ENCODE measurements at places on chromosomes 12 and 14.

DNA sequence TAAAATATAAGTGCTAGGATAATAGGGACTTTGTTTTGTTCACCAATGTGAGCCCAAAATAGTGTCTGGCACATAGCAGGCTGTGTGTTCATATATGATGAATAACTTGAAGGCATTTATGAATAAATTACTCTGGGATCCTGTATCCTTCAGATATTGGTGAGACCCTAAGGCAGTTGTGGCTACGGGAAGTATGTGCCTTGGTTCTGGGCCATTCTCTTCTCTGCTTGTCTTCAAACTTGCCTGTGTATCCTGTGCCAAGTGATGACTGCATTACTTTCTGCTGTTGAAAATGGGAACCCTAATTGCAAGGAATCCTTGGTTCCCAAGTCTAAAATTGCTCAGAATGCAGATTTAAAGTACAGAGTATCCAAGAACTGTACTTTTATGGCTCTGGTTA lies 67.6 kb upstream of the KTN1 start:
- DNase-seq, result no peak

DNA sequence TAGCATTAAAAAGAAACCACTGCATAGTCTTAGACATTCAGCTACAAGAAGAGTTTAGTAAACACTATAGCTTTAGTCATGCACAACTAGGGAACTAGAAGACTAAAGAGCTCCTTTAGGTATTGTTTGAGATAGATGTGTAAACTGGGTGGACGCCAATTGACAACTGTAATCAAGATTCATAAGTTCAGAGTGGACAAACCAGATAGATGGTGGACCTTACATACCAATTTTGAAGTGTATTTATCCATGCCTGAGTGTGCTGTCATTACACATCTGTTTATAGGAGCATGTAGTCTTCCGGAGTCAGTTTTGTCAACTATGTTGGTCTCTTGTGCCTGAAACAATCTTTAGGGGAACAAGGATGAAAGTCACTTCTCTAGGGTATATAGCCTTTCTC lies 96.6 kb downstream of the LMO3 start:
- DNase-seq, result no peak

- no peak for DNase-seq
Measured at GRCh38 chr12:24898185-24898584, 50.7 kb downstream of the BCAT1 start.

GRCh38 chr14:43041207-43041606 lies 1434.5 kb downstream of the LRFN5 start:
- no peak for DNase-seq

GRCh38 chr14:28870033-28870564 lies 103.5 kb downstream of the FOXG1 start:
- no peak for DNase-seq

- no peak for DNase-seq
Measured at GRCh38 chr12:55642669-55643068, 6.0 kb downstream of the OR10P1 start.

DNA sequence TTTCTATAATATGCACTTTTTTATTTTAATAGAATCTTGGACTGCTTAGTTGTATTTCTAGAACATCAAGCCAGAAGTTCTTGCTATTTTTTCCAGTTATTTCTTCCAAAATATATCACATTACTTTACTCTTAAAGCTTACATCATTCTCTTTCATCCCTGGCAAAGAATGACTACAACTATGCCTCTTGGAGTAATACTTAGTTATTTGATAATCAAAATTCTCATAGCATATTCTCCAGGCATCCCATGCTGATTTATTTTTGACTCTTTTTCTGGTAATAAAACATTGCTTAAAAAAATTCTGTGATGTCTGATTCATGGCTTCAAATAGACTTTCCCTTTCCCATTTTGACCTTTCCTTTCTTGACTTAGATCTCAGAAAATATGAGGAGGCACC lies 118.7 kb upstream of the TSPAN8 start:
- DNase-seq, result peak; percentile 2

DNA sequence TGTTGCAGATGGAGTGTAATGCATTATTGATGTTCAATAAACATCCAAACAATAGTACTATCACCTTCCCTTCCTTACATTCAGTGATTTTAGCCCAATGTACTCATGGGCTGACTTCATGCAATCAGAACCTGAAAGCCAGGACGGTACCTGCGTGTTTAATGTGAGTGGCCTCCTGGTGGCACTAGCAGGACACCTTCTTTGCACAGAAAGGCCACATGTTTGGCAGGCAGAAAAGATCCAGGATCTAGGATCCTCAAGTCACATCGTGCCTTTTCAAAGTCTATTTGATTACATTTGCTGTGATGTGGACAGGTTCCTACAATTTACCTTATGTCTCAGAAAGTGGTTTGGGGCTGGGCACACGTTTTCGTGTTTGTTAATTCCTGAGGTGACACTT lies 82.9 kb downstream of the NEDD1 start:
- DNase-seq, result no peak

DNA sequence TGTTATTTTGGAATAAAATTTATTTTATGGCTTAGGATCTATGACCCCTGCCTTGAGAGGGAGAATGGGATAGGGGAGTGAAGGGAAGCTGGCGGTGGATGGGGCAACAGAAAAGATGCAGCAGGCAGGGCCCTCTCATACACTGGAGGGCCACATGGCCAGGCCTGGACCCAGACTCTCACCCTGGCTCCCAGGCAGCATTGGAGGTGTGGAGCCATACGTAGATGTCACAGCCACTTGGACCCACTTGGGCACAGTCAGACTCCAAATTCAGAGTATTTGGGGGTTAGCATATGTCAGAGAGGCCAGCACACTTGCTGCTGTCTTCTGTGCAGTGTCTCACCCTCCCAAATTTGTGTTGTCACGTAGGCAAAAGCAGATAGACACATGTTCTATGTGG lies 6.5 kb downstream of the NAB2 start:
- no peak for DNase-seq

GRCh38 chr12:124832856-124833255 lies 30.8 kb downstream of the SCARB1 start:
- no peak for DNase-seq

GRCh38 chr12:62919838-62920237 lies 15.1 kb downstream of the PPM1H start:
- no peak for DNase-seq

GRCh38 chr14:30808576-30808975 lies 65.8 kb upstream of the COCH start:
- DNase-seq, result no peak

GRCh38 chr14:37637341-37637740 lies 41.9 kb downstream of the TTC6 start:
- DNase-seq, result no peak

DNA sequence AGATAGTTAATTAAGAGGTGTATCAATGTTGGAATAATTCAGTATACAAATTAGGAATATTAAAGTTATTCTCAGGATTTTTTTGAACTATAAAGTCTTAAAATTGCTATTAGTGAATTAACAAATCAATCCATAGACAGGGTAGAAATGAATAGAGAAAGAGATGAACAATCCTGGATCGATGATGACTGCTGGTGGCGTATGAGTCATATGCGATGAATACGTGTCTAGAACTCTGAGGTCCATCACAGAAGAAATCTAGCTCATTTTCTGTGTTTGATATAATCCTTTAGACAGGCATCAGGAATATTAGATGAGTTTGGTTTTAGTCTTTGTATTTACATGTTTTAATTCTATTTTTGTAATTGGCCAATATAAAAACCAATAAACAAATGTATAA lies 85.4 kb upstream of the RTL1 start:
- no peak for DNase-seq

DNA sequence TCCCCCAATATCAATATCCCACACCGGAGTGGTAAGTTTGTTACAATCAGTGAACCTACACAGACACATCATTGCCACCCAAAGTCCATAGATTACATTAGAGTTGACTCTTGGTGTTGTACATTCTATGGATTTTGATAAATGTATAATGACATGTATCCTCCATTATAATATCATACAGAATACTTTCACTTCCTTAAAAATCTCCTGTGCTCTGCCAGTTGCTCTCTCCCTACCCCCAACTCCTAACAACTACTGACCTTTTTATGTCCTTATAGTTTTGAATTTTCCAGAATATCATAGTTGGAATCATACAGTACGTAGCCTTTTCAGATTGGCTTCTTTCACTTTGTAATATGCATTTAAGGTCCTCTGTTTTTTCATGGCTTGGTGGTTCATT lies 48.4 kb downstream of the SLC4A8 start:
- DNase-seq, result no peak

GRCh38 chr14:54502602-54503001 lies 7.1 kb upstream of the CGRRF1 start:
- peak; percentile 10 for DNase-seq

GRCh38 chr14:105196265-105196960 lies 15.3 kb upstream of the NUDT14 start:
- DNase-seq, result no peak

DNA sequence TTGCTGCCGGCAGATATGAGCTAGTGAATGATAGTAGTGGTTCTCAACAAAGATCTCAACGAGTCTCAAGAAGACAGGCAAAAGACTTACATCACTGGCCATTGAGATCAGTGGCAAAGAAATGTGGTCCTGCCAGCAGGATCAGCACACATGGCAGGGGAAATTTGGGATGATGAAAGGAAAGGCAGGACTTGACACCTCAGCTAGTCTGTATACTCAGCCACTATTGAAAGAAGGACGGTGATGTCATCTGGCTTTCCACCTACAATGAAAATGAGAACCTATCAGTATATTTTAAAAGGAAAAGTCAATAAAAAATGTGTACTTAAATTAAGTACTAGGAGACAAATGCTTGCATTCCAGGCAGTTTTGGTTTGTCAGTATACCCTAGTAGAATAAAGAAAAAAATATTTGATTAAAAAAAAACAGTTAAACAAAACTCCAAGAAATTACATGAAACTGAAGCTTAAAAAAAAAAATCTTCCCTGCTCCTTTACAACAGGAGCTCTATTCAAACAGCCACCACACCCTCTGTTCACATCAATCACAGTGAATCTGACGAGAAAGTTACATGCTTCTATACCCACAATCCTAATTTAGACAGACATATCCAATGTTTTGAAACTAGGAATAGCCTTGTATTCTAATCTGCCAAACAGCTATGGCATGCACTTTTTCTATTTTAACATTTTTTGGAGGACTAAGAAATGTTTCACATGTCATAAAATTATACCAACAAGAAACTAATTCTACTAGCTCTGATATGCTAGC lies 34.9 kb downstream of the RAD9B start:
- no peak for DNase-seq

DNA sequence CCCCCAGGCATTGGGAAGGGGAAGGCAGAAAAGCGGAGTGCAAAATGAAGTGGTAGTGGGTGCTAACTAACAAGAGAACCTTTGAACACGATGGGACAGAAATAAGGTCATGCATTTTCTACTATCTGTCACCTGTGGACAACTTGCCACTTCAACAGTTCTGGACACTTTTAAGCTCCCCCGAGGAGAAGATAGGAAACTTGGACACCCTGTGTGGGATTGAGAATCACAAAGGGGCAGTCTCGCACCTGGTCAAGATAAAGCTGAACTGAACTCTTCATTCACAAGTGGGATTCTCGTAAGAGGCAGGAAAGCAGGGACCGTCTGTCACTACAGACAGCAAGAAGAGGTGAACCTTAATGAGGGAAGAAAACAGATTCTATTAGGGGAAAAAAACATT lies 51.6 kb downstream of the EIF2S3B start:
- no peak for DNase-seq

GRCh38 chr12:119235197-119235751 lies 56.5 kb downstream of the HSPB8 start:
- DNase-seq, result no peak

DNA sequence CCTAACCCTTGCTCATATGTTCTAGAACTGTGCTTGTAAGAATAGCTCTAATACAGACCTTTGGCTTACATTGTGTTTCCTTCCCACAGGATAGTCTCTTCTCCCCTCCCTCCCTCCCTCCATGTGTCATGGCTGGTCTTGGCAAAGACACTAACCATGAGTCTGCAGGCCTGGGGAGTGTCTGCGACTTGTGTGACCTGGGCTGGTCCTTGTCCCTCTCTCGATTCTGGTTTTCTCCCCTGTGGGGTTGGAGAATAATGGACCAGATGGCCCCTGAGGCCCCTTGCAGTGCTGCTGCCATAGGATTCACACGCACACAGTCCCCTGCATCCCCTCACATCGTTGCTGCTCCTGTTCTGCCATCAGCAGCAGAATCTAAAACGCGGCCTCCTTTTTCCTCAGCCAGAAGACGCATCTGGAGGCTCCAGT lies 30.3 kb downstream of the DEGS2 start:
- DNase-seq, result no peak

DNA sequence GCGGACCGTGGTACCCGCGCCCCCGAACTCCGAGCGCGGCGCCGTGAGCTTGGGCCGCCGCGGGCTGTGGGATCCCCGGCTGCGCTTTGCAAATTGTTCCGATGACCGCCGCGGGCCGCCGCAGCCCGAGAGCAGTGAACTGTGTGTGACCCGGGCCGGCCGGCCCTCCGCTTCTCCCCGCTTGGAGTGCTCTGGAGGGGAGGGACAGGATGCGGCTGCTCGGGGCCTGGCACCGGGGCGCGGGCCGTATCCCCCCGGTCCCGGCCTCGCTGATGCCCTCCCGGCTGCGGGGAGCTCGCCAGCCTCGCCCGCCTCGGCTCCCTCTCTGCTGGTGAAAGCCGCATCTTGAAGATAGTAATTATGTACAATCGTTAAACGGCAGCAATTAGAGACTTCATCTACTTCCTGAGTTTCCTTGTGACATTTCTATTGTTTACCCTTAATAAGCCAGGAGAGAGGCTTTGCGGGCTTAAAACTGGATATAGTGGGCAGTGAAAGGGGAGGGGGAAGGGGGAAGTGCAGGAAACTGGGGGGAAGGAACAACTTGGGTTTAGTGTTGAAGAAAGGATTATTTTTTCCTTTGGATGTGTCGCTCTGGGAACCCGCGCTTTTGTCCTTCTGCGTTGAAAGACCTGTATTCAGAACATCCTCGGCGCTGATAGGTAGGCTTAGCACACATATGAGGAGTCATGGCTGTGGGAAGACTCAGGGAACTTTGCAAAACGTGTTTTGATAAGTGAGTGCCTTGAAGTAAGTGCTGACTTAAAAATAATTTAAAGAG lies 1.2 kb downstream of the PELI2 start:
- peak; percentile 62 for DNase-seq

Data from umbilical cord (tissue), 2 donors.